ENCODE measurements at places on chromosomes 3 and 15.

DNA sequence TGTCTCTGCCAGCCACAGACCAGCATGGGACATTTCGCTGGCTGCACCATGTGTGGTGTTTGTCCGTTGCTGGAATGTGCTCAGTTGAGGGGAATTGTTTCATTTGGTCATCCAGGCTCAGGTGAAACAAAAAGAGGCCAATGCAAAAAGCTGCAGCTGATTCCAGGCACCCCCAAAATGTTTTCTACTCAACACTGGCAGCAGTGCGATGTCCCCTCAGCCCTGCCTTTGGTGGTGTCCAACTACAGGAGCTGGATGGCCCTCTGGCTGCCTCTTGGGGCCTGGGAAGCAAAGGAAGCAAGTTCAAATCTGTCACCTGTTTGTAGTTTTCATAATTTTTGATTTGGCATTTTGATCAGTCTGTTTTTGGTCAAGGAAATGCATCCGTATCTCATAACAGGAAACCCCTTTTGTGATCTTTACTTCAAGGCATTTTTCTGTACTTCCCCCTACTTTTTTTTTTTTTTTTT lies 141.8 kb downstream of the EEFSEC start:
- DNase-seq = no peak

GRCh38 chr3:112730210-112730609 lies 89.3 kb upstream of the CCDC80 start:
- DNase-seq = no peak

DNA sequence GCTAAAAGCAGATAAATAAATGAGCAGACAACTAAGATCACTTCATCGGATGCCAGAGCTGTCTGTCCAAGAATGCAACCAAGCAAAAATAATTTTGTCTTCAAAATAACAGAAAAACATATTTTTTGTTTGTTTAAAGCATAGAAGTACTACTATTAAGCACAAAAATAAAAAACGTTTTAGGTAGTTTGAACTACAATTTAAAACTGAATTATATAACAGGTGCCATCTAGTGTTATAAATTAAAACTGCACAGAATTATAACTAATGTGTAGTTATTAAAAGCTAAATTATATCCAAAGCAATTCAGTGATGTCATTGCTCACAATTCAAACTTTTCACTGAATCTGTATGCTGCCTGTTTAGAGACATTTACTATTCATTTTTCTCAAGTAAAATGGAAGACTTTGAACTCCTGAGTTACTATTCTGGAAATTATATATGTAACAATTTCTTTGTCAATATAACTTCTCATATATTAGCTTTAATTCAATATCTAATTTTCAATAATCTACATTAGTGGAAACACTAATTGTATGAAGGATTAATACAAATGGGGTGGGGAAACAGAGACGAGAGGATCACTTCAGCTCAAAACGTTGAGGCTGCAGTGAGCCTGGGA lies 29.5 kb downstream of the LINS1 start:
- DNase-seq = no peak

GRCh38 chr3:193673845-193674244 lies 80.8 kb downstream of the OPA1 start:
- DNase-seq = no peak

DNA sequence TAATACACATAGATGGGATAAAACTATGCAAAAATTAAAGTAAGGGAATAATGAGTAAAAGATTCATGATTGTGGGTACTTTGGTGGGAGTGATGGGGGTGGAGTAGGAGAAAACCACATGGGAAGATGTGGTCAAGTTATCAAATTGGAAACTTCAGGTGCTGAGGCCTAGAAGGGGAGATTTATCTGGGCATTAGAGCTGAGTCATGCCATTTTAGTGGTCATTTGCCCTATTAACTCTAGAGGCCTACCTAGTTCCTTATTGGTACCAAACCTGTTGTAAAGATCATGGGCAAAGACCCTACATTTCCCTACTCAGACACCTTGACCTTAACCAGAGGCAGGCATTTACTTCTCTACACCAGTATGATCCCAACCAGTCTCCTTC lies 125.9 kb upstream of the BCL6 start:
- no peak for DNase-seq

- DNase-seq = no peak
Measured at GRCh38 chr3:101117465-101117864, 124.2 kb upstream of the ABI3BP start.

GRCh38 chr3:29591579-29591978 lies 310.7 kb downstream of the RBMS3 start:
- DNase-seq = no peak

GRCh38 chr15:28962851-28963710 lies 77.3 kb downstream of the APBA2 start:
- DNase-seq = no peak

DNA sequence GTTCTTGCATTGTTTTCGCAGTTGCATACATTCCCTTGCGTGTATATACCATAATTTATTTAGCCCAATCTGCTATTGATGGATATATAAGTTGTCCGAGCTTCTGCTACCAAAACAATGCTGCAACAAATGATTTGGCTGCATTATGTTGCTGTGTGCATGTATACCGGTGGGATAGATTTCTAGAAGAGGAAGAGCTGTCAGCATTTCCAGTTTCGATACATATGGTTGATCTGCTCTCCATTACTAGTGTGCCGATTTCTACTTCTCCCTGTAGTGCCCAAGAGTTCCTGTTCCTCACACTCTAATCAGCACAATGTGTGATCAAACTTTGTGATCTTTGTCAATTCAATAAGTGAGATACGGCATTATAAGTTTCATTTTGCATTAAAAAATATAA lies 92.8 kb upstream of the NMNAT3 start:
- DNase-seq = no peak

DNA sequence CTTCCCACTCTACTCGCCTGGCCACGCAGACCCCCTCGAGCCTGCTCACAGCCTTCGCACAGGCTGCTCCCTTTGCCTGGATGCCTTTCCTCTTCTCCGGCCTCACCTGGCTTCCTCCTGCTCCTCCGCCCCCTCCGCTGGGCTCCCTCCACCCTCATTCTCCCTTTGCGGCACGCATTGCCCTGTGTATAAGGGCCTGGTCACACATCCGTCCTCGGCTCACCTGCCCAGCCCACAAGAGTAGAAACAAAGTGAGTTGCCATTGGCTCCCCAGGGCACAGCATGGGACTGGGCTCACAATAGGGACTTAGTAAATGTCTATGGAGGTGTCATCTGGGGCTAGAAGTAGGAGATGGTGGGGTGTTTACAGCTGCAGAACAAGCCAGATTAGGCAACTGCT lies 4.2 kb downstream of the PLXND1 start:
- DNase-seq = no peak

DNA sequence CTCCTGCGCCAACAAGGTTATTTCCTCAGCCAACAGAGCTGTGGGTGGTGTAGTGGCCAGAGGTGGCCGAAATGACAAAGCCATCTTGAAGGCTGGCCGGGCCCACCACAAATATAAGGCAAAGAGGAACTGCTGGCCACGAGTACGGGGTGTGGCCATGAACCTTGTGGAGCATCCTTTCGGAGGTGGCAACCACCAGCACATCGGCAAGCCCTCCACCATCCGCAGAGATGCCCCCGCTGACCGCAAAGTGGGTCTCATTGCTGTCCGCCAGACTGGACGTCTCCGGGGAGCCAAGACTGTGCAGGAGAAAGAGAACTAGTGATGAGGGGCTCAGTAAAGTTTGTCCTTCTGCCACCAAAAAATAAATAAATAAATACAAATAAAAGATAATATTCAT lies 481.4 kb upstream of the NAALADL2 start:
- DNase-seq = no peak

DNA sequence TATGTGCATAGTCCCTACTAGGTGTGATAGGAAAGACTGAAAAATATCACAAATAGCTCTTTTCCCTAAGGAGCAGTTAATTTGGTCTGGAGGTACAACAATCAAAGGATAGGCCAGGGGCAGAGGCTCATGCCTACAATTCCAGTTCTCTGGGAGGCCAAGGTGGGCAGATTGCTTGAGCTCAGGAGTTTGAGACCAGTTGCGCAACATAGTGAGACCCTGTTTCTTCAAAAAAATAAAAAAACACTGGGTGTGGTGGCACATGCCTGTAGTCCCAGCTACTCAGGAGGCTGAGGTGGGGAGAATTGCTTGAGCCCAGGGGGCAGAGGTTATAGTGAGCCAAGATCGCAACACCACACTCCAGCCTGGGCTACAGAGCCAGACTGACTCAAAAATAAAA lies 30.2 kb upstream of the BHLHE40 start:
- no peak for DNase-seq

GRCh38 chr15:83475551-83475950 lies 28.4 kb downstream of the SH3GL3 start:
- DNase-seq = no peak

- no peak for DNase-seq
Measured at GRCh38 chr3:9404680-9405079, 7.3 kb downstream of the SETD5 start.

DNA sequence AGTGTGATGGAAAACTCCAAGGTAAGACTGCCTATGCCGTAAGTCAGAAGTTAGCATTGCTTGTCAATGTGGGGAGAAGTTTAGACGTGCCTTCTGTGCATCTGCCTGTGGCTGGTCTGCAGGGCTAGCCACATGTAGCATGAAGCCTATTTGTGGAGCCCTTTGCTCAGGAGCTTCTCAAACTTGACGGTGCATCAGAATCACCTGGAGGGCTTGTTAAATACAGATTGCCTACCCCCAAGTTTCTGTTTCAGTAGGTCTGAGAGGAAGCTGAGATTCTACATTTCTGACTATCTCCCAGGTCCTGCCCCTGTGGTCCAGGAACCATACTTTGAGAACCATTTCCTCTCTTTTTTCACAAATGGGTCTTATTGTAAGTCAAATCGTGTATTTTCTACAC lies 292.1 kb upstream of the TPM1 start:
- DNase-seq = no peak

DNA sequence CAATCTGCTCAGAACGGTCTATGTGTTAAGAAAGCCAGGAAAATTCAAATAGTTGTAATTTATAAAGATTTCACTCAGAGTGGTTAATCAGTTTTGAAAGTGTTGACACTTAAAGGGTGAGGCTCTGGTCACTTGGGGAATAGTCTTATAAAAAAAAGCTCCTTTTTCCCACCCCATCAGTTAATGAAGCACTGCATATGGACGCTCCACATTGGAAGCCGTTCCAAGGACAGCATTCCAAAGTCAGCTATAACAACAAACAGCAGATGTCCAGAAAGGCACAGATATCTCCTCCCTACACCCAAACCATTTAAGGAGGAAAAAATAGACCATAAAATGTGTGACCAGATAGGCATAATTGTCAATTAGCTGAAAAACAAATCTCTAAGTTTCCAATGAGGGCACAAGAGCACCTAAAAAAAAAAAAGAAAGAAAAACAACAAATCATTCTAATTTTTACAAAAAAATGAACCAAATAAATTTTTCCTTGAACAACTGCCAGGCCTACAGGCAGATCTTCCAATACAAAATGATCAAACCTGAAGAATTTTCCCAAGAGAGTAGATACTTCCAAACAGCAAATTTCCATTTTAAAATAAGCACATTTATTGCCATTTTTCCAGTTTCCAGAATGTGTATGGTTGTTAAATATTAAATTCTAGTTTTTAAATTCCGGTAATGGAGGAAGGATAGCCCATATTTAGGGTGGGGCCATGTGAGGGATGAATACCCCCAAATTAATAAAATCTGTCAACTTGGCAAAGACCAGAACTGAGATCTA lies 198.3 kb downstream of the ERC2 start:
- DNase-seq = no peak

DNA sequence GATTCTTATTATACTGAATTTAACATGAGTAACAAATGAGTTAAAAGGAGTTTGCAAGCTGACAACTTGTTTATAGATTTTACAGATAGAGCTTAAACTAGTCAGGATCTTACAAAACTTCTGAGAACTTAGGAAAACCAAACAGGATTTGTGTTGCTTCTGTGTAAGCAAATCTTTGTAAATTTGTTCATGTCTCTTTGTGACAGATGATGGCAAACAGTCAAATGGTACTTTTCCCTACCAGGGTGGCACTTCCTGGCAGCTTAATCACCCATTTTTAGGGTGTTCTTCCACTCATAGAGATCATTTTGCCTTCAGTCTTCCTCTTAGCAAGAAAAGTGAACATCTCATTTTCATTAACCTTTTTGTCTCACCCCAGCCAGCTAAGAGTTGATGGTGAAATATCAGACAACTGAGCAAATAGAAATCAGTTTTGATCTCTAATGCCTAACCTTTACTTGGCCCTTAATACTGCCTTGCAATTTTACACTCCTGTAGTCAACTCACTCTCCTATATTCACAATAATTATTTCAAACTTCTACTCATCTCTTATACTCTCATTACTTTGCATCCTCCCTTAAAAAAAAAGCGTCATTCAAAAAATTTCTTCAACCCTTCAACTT lies 23.7 kb upstream of the NECTIN3 start:
- no peak for DNase-seq

DNA sequence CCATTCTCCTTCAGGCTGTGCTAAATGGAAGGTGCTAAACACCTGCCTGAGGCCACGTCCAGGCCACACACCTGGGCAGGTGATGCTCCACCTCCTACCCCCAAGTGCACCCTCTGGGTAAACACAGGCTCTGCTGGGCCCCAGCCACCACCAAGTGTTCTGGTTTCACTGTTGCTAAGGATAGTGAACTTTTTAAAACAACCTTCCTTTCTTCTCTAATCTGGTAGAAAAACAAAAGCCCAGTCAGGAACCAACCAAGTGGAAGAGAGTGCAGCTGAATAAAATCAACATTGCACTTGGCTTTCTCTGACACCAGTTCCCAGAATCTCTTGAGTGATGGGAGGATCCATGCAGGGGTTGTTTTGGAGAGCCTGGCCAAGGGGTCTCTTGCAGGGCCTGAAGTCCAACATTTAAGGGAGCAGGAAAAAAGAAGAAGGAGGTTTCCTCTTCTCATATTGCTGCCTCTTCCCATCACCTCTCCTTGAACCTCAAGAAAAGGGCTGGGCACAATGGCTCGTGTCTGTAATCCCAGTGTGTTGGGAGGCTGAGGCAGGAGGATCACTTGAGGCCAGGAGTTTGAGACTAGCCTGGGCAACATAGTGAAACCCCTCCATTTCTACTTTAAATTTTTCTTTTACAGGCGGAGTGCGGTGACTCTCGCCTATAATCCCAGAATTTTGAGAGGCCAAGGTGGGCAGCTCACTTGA lies 26.2 kb upstream of the ATP13A3 start:
- DNase-seq = no peak

DNA sequence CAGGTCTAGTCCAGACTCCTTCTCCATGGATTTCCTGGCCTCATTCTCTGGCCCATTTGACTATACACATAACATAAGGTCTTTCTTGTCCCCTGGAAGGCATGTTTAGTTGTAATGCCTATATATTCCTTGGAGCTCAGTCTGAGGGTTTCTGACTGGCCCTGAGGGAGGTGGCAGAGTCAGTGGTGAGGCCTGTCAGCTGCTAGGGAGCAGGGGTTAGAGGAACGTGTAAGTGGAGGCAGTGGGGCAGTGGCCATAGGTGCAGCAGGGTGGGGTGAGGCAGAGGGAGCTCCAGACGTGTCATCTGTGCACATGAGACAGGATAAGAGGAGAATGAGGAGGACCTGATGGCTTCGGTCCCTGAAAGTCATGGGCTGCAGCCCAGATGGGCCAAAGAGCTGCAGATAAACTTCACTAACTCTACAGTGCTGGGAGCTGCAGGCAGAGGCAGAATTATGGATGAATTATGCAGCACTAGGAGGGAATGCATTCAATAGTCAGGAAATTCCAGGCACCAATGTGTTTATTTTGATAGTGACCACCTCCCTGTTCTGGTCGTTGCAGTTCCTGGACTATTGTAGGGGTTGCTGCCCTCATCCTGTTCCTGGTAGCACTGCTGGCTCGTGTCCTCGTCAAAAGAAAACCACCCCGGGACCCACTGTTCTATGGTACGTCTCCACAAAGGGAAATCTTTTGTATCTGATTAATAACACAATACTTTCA lies 4.9 kb downstream of the TM6SF1 start:
- peak; percentile 52 for DNase-seq

Data from AG09319 (cell line).